ENCODE measurements at places on chromosomes 7 and 10.

GRCh38 chr7:71627651-71628050, 495.7 kb downstream of the GALNT17 start:
- DNase-seq: no peak

DNA sequence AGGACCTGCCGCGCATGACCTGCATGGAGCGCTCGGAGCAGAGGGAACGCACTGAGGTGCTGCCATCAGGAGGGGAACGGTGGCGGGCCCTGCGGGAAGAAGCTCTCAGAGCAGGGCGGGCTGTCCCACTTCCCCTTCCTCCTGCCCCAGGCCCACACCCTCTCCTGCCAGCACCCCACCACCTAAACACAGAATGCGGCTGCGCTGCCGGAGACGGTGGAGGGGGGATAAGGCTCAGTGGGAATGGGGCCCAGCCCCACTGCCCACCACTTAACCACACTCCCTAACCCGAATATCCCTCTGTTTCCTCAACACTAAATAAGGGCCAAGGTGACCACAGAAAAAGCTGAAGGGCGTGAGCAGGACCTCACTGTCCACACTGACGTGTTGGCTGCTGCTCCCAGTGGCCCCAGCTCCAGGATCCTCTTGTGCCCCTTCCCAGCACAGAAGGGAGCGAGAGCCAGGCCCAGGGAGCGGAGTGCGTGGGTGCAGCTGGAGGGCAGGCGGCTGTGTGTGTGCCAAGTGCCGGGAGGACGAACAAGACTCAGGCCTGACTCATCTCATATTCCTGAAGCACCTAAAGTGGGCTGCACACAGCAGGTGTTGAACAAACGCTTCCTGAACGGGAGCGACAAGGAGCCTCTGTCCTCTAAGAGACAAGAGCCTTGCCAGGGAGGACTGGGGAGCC, 116.8 kb downstream of the MAD1L1 start:
- no peak for DNase-seq

DNA sequence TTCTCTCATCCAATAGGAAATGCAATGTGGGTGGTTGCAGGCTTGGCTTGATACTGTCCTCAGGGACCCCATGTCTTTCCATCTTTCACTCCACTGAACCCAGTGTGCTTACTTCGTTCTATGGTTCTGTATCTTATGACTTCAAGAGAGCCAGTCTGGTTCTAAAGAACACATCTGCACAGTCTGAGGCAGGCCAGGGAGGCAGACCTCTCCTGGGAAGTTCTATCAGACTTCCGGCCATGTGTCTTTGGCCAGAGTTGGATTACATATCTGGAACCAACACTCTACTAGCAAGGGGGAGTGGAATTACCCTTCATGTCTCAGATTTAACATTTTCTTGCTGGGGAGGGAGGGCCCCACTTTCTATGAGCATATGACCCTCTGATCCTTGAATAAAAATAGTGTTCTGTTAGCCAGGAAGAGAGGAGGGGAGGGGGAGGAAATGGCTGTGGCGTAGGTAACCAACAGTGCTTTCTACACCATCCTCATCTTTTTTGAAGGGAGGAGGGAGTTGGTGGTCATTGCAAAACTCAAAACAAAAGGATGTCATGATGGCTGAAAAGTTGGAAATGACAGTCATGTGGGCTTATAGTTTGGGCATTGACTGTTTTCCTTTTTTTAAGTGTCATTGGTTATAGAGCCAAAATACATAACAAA, 370.2 kb downstream of the GATA3 start:
- DNase-seq: no peak

GRCh38 chr10:78288663-78289062, 255.0 kb downstream of the RPS24 start:
- DNase-seq: no peak

DNA sequence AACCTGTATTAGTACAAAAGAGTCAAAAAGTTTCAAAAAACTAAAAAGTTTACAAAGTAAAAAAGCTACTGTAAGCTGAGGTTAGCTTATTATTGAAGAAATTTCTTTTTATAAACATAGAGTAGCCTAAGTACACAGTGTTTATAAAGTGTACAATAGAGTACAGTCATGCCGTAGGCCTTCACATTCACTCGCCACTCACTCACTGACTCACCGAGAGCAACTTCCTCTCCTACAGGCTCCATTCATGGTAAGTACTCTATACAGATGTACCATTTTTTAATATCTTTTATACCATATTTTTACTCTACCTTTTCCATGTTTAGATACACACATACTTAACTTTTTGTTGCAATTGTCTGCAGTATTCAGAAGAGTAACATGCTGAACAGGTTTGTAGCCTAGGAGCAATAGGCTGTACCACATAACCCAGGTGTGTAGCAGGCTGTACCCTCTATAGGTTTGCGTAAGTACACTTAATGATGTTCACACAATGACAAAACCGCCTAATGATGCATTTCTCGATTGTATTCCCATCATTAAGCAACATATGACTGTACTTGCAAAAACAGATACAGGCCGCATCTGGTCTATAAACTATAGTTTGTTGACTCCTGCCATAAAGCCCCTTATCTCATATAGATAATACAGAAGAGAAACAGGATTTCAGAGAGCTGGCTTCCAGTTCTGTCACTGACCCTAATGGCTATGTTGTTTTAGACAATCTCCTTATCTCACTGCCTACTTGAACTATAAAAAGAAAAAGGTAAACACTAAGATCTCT, 438.8 kb downstream of the HTR7 start:
- DNase-seq: no peak

DNA sequence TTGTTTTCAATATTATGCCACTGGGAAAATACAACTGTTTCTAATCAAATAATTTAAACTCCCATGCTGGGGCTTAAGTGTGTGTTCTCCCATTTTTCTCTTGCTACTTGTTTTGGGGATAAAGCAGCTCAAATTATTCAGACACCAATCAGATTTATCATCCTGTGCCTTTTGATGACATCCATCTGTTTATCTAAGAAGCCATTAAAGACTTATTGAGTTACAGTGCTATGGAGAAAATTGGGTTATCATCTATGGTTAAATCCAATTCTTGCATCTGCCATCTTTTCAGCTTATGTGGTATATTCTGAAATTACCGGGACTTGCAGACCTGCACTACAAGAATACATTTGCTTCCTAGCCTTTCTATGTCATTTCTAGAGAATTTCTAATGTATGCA, 401.2 kb downstream of the GFRA1 start:
- no peak for DNase-seq

GRCh38 chr7:155810770-155811559, 1.3 kb downstream of the SHH start:
- no peak for DNase-seq

DNA sequence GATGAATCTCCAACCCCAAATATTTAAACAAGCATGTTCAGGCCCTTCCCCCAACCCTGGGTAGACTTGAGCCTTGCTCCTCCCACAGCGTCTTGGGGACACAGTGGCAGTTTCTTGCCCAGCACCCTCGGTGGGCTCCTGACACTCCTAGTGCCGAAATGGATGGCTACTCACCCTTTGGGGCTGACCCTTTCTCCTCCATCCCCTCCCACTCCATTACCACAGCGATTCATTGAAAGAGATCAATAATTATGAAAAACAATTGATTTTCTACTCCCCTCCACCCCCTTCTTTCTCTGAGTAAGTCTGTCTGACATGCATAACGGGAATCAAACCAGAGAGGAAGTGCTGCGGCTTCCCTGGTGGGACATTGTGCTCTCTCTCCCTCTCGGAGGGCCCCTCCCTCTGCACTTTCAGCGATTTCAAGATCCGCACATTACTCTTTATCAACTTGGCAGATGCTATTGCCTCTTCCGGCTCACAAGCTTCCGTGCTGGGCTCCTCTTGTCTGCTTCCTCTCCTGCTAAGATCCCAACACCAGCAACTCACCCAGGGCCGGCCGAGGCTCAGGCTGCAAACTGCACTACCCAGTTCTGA, 79.0 kb upstream of the PLXNA4 start:
- peak; percentile 13 for DNase-seq

DNA sequence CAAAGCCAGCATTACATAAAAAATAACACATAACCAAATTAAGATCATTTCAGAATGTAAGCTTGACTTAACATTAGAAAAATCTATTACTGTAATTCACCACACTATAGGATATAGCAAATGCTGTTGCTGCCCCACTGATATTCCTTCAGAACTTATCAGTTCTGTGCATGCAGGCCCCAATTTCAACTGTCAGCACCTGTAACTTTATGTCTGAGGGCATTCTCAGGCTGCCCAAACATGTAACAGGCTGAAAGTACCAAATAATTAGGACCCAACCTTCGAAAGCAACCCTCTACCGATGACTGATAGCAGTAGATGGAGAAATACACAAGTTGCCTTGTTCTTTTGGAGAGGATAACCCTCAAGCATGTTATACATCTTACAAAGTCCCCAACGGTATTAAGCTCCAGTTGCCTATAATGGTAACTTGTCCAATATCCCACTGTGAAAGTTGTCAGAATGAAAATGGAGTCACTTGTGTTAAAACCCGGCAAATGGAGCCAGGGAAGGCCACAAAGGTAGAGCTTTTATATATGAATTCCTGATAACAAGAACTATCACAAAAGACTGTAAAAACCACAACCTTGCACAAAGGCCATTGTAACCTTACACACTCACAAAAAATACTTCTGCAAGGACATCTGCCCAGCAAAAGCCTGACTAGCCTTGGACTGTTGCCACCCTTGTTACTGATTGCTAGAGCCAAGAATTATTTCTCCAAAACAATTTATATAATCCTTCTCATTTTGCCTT, 66.9 kb upstream of the ZNF746 start:
- DNase-seq: no peak

GRCh38 chr10:8534096-8534495, 479.6 kb downstream of the GATA3 start:
- DNase-seq: no peak

DNA sequence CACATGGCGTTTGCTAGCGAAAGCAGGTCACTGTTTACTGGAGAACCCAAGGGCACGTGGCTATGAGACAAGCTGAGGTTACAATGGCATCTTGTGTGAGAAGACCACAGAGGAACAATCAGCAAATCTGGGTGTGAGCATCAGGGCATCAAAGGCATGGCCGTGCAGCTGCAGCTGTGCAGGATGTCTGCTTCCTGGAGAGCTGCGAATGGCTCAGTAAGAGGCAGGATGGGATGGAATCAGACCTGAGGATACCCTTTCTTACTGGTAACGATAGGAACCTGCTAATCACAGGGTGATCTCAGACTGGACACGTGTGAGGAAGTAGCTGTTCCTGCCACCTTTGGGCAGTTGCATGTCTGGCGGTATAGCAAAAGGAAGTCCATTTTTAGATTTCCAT, 119.5 kb downstream of the RNF216 start:
- DNase-seq: peak; percentile 42

DNA sequence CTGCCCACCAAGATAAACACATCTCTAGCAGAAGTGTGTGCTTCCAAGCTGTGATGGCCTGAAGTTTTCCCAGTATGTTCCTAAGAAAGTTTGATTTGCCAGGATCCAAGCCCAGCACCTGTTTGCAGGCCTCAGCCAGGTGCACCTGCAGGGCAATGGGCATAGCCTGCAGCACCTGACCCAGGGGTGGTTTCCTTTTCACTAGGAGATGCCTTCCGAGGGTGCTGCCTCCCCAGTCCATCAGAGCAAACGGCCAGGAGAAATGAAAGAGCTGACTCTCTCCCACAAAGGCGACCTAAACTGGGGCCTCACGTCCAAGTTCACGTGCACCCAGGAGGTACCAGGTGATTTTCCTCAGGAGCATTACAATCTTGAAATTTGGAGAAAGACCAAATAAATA, 7.1 kb downstream of the UCMA start:
- no peak for DNase-seq

GRCh38 chr7:77799078-77799964, 748 bp downstream of the PHTF2 start:
- DNase-seq: peak; percentile 60

DNA sequence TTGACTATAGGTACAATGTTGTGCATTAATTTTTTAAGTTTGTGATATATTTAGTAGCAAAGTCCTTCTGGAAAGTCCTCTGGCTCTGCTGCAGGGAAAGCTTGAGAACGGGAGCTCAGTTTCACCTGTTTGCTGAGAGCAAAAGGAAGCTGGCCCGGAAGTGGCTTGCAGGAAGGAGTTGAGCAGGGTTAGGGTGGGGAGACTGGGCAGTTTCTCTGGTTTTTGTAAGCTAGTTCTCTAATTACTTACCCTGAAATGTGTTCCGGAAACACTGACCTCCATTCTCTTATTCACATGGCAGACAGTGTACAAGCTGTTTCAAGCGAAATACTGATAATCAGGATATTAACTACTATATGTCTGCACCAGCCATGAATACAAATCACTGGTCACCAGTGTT, 22.3 kb downstream of the MAP3K8 start:
- peak; percentile 60 for DNase-seq

DNA sequence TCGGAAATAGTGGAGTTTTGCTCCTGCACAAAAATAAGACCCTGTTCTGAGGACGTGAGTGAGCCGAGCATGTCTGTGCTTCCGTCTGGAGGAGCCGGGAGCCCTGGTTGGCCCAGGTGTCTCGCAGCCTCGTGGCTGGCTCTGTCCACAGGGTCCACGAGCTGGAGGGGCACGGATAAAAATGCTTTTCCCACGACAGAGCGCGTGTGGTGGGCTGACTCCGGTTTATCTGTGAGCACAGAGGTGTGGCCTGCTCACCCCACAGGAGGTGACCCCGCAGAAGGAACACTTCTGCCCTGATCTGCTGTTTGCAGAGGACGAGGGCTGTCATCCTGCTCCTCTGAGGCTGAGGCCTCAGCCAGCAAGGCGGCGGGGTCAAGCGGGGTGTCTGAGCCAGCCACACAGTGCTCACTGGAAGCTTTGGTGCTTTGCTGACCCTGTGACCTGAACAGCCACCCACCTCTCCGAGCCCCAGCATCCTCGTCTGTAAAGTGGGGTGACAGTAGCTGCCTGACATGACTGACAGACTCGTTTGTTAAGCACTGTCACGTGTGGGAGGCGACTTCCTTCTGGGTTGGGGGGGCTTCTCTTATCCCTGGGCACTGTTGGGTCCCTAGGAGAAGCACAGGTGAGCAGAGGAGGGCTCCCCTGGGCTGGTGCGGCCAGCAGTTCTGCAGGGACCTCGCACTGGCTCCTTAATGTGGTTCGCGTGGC, 162.5 kb downstream of the DNAJB6 start:
- no peak for DNase-seq

GRCh38 chr7:68679459-68680234, 918.6 kb upstream of the AUTS2 start:
- DNase-seq: no peak
